COR-L47 (cell line): ENCODE measurements at places on chromosomes 1 and 21.

- no peak for DNase-seq
Measured at GRCh38 chr1:87588495-87588894, 259.8 kb downstream of the LMO4 start.

DNA sequence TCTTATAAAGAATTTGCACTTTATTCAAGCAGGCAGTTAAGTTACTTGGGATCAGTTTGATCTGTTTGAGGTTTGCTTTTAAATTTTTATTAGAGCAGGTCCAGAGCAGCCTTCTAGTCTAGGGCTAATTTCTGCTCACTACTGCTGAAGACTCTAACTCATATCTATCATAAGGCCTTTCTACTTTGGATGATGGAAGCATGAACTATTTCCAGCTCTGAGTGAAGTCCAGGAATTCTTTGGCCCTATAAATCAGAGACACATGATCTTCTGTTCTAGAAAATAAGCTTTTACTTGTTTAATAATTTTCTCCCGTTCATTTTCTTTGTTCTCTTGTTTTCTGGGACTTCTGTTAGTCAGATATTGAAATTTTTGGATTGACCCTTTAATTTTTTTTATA lies 14.7 kb downstream of the NIBAN1 start:
- DNase-seq, result no peak

DNA sequence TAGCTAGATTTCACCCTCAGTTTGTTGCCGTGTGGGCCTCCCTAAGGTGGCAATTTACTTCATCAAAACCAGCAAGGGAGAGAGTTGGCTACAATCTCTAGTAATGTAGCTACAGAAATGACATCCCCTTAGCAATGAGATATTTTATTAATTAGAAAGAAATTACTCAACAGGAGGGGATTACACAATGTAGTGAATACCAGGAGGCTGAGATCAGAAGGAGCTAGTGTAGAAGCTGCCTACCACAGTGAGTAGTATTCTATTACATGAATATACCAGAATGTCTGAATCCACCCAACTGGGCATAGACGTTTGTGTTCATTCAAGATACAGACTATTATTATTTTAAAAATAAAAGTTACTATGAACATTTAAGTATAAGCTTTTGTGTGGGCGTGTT lies 868.2 kb upstream of the CXADR start:
- DNase-seq, result no peak

DNA sequence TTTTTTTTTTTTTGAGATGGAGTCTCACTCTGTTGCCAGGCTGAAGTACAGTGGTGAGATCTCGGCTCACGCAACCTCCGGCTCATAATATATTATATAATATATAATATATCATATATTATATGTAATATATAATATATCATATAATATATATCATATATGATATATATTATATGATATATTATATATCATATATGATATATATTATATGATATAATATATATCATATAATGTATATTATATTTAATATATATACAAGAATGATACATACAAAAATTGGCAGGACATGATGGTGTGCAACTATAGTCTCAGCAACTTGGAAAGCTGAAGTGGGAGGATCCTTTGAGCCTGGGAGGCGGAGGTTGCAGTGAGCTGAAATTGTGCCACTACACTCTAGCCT lies 1725.5 kb downstream of the MRPL39 start:
- no peak for DNase-seq

DNA sequence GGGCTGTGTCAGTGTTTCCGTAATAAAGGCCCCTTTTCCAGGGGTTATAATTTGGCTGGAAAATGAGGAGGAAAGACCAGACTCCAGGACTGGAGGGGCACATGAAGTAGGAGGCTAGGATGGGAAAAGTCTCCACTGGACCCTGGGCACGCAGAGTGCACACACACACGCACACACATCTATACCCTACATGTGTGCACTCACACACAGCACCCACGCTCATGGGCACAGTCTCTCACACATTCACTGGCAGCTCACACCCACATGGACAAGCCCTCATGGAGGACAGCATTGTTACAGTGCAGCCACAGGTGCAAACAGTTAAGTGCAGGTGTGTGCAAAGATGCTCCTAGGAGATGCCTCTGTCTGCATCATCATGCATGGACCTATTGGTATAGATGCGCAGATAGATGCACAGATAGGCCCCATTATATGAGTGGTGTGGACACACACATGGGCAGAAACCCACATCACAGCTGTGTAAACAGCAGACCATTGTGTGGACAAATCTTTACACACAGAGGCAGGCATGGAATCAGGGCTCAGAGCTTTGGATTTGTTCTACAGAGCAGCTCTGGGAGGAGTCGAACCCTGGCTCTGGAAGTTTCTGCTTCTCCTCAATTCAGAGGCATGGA lies 9.1 kb upstream of the RUNX3 start:
- DNase-seq, result peak; percentile 48

GRCh38 chr1:62314454-62315350 lies 4.5 kb downstream of the KANK4 start:
- no peak for DNase-seq

DNA sequence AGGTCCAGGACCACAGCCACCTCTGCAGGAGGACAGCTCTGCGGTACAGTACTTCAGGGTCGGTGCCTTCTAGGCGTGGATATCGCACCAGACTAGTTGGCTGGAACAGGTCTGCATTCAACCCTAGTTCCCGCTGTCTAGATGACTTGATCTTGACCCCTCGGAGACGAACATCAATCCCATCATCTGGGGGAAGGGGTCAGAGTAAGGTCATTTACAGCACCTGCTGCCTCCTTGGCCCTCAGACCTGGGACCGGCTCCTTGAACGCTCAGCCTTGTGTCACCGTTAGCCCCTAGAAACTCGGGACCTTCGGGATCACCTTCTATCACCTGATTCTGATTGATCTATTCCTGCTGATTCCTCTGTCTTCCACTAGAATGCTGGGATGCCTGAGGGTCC lies 2.6 kb downstream of the HECTD3 start:
- no peak for DNase-seq

DNA sequence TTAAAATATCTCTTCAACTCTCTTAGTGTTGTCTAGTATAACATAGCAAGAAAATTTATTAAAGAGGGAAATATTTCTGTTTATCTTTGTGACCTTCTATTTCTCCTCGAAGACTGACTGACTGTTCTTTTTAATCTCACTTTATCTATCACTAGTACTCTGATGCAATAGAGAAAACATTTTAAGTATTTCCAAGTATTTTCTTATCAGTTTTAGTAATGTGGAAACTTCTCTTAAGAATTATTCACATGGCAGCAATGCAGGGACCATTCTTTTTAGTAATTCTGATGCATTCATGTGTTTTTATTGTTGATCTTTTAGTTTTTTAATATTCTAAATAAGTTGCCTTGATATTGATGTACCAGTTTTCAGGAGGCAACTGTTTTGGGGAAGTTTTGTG lies 115.7 kb downstream of the NEK7 start:
- DNase-seq, result no peak

GRCh38 chr1:178733972-178734371 lies 8.9 kb downstream of the RALGPS2 start:
- no peak for DNase-seq

GRCh38 chr1:33848205-33848937 lies 15.5 kb upstream of the HMGB4 start:
- DNase-seq, result no peak

DNA sequence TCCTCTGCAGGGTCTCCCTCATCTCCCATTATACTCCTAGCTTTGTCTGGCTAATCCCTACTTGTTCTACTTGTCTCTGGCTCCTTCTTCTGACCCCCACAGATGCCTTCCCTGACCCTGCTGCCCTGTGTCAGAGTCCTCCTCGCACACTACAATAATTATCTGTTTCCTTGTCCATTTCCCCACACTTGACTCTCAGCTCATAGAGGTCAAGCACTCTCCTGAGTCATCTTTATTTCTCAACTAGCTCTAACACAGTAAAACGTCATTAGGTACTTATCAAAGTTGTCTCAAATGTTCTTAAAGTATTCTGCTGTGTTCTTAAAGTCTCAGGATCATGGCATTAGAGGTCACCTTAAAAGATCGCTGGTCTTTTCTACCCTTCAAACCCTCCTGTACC lies 47.1 kb downstream of the C8A start:
- DNase-seq, result no peak

DNA sequence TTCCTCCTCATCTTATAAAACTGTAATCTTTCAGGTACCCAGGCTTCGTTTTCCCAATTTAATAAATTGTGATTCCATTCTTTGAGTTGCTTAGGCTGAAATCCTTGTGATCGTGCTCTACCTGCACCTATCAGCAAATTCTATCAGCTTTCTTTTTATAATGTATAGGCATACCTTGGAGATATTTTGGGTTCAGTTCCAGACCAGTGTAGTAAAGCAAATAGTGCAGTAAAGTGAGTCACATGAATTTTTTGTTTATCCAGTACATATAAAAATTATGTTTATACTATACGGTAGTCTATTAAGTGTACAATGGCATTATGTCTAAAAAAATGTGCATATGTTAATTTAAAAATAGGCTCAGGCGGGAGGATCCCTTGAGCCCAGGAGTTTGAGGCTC lies 5.5 kb downstream of the SWT1 start:
- DNase-seq, result no peak

DNA sequence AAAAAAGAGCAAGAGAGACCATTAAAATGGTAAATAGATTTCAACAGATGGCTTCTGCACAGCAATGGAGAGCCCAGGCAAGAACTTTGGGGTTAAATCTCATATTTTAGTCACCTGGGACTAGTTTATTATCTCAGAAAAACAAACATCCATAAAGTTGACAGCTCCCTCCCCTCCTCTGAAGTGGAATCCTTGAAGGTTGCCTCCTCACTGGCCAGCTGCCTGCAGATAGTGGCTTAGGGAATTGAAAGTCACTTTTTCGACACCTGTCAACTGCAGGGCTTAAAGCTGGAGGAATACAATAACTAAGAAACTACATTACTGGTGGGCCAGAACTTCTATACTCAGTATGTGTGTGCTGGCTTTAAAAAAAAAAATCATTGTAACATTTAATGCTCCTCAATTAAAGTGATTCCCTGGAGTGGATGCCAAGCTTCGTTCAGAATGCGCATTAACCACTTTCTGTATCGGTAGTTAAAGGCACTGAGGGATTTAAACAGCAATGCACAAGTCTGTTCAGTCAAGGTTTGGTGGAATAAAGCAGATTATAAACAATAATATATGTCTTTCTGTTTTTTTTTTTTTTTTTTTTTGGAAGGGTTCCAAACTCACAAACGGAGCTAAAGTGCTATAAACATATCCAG lies 52.5 kb downstream of the LHX4 start:
- no peak for DNase-seq

DNA sequence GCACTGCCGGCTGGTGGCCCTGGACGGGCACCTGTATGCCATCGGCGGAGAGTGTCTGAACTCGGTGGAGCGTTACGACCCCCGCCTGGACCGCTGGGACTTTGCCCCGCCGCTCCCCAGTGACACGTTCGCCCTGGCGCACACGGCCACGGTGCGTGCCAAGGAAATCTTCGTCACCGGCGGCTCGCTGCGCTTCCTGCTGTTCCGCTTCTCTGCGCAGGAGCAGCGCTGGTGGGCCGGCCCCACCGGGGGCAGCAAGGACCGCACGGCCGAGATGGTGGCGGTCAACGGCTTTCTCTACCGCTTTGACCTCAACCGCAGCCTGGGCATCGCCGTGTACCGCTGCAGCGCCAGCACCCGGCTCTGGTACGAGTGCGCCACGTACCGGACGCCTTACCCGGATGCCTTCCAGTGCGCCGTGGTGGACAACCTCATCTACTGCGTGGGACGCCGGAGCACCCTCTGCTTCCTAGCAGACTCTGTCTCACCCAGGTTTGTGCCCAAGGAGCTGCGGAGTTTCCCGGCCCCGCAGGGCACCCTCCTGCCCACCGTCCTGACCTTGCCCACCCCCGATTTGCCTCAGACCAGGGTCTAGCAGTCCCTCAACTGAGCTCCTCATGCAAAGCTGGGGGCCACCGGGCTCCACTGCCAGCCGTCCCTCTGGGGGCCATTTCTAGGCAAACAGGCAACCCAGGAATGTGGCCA lies 2.1 kb downstream of the KLHDC7A start:
- no peak for DNase-seq

DNA sequence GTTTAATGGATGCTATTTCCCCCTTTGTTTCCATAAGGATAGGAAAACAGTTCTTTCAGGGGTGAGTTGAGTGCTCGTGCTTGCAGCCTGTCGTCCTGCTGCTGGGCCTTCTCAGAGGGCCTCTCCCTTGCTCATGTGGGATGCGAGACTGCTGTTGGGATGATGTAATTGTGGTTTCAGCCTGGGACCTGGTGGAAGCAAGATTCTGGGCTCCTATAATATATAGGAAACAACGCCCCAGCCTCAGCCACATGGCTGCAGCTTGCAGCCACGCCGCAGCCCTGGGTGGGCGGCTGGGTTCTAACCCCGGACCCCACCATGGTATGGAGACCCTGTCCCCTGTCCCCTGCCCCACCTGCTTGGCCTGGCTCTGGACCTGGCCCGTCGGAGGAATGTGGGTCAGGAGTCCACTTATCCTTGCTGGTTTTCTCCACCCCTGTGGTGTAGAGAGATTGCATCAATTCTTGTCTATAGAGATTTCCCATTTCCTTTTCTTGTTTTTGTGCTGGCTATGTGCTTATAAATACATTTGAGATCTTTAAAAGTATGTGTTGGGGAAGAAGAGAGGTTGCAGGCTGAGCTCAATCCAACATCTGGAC lies 357.8 kb downstream of the SIPA1L2 start:
- no peak for DNase-seq

DNA sequence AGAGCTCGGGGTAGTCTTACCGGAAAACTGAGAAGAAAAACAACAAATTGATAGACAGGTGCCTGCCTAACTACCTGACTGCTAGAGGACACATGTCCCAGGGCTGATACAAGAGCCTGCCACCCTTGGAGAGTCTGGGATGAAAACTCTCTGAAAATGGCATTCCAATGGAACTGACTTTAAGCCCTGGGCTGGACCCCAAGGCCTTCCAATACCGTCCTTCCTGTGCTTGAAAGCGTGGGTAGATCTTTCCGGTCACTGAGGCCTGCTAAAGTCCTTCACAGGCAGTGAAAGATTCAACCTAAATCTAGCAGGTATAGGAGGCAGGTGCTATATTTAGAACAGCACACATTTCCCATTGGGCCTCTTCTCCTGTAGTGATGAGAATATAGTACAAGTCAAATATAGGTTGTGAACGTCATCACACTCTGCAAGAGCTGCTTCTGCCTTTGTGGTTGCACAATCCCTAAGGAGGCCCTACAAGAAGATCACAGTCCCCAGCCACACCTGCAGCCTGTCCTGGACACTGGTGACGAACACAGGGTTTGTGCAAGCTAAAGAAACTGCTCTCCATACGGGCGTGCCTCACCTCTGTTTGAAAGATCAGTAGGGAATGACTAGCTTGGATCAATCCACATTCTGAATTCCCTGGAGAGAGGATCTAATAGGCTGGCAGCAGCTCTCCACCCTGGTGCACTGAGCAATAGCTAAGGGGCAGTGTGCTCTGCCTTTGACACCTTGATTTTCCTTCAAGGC lies 876 bp upstream of the CHML start:
- DNase-seq, result no peak

- DNase-seq, result no peak
Measured at GRCh38 chr1:157238585-157238984, 100.4 kb upstream of the ETV3 start.
